GM04503 (cell line): ENCODE measurements at places on chromosomes 1 and 21.
A peak's percentile ranks its signal among the peaks of the same experiment; 100 is the strongest.

- no peak for DNase-seq
Measured at GRCh38 chr1:206699626-206700025, 14.9 kb downstream of the MAPKAPK2 start.

DNA sequence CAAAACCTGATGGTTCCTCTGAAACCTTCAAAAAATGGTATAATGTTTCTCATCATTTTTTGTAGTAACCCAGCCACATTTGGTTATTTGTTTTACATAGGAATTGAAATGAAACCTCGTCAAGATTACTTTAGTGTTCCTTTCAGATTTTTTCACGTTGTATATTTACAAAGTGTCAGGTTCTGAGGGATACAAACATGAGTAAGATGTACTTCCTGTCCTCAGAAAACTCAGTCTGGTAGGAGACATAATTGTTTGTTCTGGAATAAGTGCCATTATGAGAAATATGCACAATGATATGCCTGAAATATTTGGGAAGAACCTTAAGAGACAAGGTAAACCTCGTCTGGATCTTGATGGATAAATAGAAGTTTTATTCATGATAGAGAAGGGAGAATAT, 145.5 kb downstream of the USP25 start:
- no peak for DNase-seq

DNA sequence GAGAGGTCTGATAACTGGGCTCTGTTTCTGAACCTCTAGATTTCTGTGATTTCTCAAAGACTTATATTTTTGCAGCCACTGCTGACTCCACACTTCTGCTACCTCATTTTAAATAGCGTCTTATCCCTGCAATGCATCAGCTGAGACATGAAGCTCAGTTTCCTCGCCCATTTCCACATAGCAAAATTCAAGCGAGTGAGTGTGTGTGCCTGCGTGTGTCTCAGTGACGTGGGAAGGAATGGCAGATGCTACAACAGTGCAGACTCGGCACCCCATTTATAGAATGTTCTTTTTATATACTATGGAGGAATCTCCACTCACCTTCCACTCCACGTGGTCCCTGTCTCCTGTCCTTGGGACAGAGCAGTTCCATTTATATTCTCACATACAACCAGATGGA, 35.7 kb downstream of the ZMYND12 start:
- no peak for DNase-seq

DNA sequence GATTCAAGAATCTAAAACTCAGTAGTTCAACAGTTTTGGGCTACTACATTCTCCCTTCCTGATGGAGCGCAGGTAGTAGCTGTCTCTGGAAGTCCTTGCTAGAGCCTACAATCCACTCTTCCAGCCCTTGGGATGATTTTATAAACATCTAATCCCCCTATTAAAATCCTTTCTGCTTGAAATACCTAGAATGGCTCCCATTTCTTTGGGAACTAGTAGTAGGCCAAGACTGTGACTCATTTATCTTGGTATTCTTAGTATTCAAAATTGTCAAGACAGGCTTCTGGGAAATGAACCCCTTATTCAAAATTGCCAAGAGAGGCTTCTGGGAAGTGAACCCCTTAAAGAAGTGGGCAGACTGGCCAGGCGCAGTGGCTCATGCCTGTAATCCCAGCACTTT, 142.5 kb upstream of the FGGY start:
- no peak for DNase-seq

- DNase-seq = no peak
Measured at GRCh38 chr1:182442333-182442732, 7.6 kb upstream of the RGSL1 start.

DNA sequence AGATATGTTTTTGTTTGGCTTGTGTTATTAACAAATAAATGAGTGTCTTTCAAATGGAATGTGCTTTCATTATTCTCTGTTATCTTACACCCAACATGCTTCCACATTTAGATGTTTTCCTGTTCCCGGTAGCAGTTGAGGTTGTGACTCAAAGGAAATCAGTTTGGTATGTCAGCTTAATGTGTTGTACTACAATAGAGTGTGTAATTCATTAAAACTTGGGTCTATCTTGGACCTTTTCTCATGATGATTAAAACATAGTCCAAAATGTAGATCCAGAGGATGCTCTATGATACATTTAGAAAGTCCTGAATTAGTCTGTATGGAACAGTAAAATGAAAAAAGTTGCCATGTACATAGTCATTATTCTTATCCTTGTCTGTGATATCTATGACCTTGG, 26.7 kb downstream of the RTCA start:
- DNase-seq = no peak

DNA sequence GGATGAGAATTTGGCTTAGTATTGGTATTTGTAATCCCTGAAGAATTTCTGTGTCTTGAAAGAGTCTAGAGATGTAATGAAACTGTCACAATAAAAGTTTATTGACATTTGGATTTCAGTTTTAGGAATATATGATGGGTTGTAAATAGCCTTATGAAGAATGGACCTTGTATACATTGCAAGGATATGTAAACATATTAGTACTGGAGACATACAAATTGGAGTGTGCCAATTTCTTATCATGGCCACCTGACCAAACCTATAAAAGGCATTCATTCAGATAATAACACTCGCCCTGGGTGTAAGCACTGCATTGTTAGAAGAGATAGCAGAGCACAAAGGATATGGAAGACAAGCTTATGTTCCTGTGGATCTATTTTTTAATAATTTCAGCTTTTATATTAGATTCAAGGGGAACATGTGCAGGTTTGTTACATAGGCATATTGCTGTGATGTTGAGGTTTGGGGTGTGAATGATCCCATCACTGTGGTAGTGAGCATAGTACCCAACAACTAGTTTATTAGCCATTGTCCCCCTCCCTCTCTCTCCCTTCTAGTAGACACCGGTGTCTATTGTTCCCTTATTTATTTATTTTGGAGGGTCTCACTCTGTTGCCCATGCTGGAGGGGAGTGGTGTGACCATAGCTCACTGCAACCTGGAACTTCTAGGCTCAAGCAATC, 8.6 kb downstream of the S1PR1 start:
- DNase-seq = no peak

- no peak for DNase-seq
Measured at GRCh38 chr1:155078469-155079209, at the start of gene EFNA3. TSS of gene EFNA3 (plus strand) at chr1:155078837. CDS start at chr1:155078942, 105 bp downstream.

GRCh38 chr1:164805399-164805798, 246.4 kb downstream of the PBX1 start:
- DNase-seq = no peak

GRCh38 chr1:206002871-206003801, at the start of gene RAB7B:
TSS of gene RAB7B (minus strand) at chr1:206003395. CDS start at chr1:205994135, 9,260 bp downstream.
- DNase-seq = peak; percentile 49

- no peak for DNase-seq
Measured at GRCh38 chr1:212477680-212478466, 45.2 kb downstream of the NENF start.
